Fibroblast of lung (primary cell): ENCODE measurements at places on chromosomes 7 and 10. TPM values are rescaled to one million over a fixed set of nuclear protein-coding genes. Genes with fewer than 3 reads are reported as not detected.

C10orf67 gene
- total RNA-seq, result under 0.01 TPM in 2 replicates

AHCYL2 gene
- 7.4 and 11.9 TPM in 2 replicates for total RNA-seq

OR2F1 gene
- total RNA-seq, result not detected in 2 replicates

KCND2 gene
- total RNA-seq, result 2.1 TPM in 2 replicates

SHTN1 gene
- 0.26 and 0.33 TPM in 2 replicates for total RNA-seq
